ENCODE measurements at places on chromosomes 13 and 19.

DNA sequence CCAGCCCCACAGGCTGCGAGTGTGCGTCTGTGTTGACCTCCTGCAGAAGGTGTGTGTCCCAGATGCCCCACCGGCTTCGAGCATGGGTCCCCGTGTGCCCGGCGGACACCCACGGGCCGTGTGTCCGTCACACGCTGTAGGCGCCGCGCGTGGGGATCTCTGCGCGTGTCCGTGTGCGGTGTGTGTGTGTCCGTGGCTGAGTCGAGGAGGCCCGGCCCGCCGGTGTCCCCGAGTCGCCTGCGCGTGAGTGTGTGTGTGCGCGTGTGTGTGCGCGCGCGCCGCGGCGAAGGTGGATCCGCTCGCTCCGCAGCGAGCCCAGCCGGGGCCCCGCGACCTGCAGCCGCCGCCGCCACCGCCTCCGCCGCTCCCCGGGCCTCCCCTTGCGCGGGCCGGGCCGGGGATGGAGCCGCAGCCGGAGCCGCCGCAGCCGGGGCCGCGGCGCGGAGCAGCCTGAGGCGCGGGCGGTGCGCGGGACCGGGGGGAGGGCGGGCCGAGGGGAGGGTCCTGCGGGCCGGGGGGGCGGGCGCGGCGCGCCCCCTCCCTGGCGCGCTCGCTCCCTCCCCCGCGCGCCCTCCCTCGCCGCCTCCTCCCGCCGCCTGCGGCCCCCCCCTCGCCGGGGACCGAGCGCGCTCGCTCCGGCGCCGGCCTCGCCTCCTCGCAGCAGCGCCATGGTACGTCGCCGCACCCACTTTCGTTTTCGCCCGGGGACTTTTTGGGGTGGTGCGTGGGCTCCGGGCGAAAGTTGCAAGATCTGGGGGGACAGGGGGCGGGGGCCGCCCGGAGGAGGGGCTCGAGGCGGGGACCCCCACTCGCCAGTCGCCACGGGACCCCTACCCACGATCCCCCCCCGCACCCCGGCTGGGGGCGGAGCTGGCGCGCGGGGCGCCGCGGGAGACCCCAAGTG is 7.1 kb upstream of the NFIC start:
- no peaks in the 10 kb centered on the region for H3K4me1 ChIP-seq
- H3K27me3 ChIP-seq, result peaks cover 95% of the 10 kb centered on the region
- H3K27ac ChIP-seq, result no peak overlapping the region
- H3K4me3 ChIP-seq, result peak overlapping the region; percentile 51
- DNase-seq, result peak; percentile 33

DNA sequence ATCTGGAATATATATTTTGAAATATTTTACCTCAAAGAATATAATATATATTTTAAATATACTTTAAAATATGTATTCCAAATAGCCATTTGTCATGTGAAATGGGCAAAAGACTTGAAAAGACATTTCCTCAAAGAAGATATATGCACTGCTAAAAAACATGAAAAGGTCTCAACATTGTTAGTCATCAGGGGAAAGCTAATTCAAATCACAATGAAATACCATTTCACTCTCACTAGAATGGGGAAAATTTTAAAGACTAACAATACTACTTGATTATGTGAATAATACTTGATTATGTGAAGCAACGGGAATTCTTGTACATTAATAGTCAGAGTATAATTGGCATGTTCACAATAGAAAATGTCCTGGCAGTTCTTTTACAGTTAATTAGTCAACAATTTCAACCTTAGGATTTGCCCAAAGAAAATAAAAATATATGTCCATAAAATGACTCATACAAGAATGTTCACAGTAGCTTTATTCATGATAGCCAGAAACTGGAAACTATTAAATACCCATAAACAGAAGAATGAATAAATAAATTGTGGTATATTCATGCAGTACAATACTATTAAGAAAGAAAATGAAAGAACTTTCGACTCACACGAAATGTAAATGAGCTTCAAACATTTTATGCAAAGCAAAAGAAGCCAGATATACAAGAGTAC is 6.8 kb upstream of the KBTBD6 start:
- H3K4me3 ChIP-seq, result no peak overlapping the region
- H3K27ac ChIP-seq, result no peak overlapping the region
- no peaks in the 10 kb centered on the region for H3K36me3 ChIP-seq
- no peaks in the 10 kb centered on the region for H3K27me3 ChIP-seq
- DNase-seq, result no peak

DNA sequence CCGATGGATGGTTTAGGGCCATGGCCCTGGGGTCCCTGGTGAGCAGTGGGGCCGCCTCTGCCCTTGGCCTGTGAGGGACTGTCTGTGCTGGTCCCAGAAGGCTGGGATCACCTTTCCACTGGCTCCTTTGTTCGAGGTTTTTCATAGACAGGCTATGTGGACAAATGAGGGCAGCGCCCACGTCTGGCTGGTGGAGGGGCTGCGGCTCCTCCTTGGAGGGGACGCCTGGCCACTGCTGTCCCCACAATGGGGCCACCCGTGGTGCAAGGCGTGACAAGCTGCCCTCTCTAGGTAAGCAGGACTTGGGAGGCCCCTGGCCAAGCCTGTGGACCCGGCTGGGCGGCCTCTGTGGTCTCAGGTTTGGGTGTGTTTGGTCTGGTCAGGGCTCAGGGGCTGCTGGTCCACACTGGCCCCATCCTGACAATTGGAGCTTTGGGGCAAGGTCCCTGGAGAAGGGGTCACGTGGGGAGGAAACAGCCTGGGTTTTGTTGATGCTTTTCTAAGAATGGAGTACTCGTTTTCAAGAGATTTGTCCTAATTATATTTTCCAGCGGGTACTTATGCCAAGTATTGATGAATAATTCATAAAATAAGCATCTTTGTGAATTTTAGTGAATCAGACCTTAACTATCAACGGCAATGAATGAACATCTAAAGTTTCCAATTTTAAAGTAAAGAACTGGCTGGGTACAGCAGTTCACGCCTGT is 33.3 kb downstream of the MCF2L start:
- H3K27ac ChIP-seq, result no peak overlapping the region
- no peaks in the 10 kb centered on the region for H3K36me3 ChIP-seq
- DNase-seq, result peak; percentile 69

DNA sequence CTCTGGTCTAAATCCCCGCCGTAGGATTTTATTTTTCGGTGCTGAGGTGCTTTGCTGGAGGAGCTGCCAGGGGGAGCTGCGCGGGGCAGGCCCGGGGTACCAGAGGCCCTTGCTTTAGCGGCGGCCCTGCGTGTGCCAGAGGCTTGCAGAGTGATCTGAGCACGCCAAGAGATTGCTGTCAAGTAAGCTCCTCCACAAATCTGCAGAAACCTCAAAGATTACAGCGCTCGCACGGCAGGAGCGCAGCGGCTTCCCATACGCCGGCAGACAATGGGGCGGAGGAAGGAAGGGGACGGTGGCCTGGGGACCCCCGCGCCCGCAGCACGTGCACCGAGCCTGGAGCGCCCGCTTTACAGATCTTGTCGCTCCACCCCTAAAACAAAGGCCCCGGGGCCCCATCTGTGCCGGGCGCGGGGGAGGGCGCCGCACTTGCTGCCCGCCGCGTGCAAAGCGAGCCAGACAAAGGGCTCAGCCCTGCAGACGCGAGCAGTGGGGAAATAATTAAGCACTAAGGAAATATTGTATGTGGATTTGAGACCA is 9.1 kb upstream of the C19orf12 start:
- no peak overlapping the region for H3K27ac ChIP-seq
- H3K27me3 ChIP-seq, result no peaks in the 10 kb centered on the region
- H3K4me1 ChIP-seq, result peaks cover 14% of the 10 kb centered on the region

- no peak overlapping the region for H3K27ac ChIP-seq
- no peak overlapping the region for H3K4me3 ChIP-seq
- no peak for DNase-seq
- no peaks in the 10 kb centered on the region for H3K27me3 ChIP-seq
- no peaks in the 10 kb centered on the region for H3K4me1 ChIP-seq
Measured at GRCh38 chr13:85277748-85278147, 521.5 kb downstream of the SLITRK6 start.

DNA sequence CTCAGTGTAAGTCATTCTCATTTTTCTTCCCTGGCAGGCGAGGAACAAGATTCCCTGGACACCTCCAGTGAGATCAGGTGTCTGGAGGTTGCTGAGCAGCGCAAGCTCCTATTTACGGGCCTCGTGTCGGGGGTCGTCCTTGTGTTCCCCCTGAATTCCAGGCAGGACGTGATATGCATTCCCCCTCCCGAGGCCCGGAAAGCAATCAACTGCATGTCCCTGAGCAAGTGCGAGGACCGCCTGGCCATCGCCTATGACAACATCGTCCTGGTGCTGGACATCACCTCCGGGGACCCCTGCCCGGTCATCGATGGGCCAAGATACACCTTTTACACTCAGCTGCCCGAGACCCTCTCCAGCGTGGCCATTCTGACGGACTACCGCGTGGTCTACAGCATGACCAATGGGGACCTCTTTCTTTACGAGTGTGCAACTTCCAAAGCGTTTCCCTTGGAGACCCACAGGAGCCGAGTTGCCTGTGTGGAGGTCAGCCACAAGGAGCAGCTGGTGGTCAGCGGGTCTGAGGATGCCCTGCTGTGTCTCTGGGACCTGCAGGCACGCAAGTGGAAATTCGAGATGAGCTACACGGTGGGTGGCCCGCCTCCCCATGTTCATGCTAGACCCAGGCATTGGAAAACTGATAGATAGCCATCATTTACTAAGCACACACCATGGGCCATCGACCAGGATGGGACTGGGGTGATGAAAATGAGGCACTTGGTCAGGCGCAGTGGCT is 21.5 kb upstream of the SIN3B start:
- DNase-seq, result no peak
- no peaks in the 10 kb centered on the region for H3K36me3 ChIP-seq
- H3K4me3 ChIP-seq, result no peak overlapping the region
- H3K4me1 ChIP-seq, result no peaks in the 10 kb centered on the region
- H3K27ac ChIP-seq, result no peak overlapping the region
- no peaks in the 10 kb centered on the region for H3K27me3 ChIP-seq
